ENCODE measurements at places on chromosomes 1 and 21.

DNA sequence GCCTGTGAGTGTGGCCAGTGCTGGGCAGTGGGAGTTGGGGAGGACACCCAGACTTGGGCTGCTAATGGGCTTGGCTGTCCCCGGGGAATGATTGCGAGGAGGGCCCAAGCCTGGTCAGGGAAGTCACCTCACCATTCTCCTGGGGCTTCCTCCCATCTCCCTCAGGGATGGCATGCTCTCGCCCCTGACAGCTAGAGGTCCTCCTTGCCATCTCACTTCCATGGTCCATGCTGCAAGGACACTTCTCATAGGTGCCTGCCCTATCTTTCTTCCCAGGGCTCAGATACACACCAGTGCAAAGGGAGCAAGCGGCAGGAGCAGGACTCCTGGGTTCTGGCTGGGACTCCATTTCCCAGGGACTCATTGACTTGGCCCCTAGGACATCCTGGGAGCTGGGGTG lies 4.1 kb downstream of the NTRK1 start:
- no peak for DNase-seq

GRCh38 chr1:110477041-110477440 lies 26.1 kb downstream of the PROK1 start:
- no peak for DNase-seq

GRCh38 chr1:198788561-198789064 lies 149.8 kb downstream of the PTPRC start:
- DNase-seq: peak; percentile 6

DNA sequence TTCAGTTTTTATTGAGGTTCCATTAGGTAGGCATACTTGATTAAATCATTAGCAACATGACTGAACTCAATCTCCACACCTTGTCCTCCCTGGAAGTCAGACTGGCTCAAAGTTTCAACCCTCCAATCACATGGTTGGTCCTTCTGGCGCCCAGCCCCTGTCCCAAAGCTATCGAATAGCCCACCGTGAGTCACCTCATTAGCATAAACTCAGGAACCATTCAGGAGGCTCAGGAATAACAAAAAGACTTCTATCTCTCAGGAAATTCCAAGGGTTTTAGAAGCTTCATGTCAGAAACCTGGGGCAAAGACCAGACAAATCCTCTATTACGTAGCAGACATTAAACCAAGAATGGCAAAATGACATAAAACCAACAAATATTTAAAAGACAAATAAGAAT lies 78.6 kb downstream of the RGS2 start:
- no peak for DNase-seq

DNA sequence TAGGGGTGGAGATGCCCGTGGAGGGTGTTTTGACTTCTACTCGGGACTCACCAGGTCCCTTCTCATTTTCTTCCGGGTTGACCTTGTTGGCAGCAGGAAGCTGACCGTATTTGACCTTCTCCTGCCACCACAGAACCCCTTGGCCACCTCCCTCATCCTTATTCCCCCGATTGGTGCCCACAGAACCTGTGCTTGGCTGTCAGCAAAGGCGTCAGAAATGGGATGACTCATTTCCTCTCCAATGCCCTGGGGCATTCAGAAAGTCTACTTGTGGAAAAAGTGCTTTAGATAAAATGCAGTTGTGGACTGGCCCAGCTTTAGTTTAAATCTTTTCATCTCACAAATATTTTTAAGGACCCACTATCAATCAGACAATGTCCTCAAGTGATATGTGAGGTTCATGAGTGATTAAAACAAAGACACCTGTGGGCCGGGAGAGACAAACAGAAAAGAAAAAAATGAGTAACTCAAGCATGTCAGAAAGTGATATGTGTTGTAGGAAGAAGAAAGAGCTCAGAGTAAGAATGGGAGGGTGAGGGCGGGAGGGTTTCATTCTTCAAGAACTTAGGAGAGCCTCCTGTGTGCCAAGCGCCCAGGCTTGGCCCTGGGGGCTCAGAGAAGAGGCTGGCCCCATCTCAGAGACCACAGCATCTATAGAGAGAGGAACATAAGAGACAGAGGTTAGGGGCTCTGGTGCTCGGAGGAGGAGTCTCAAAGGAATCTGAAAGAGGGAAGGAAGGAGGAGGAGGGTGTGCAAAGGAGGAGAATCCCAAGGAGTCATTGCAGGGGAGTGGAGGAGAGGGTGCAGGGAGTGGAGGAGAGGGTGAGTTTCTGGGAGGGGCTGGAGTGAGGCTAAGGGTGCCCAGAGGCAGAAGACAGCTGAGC lies 221.6 kb upstream of the VAMP3 start:
- no peak for DNase-seq

DNA sequence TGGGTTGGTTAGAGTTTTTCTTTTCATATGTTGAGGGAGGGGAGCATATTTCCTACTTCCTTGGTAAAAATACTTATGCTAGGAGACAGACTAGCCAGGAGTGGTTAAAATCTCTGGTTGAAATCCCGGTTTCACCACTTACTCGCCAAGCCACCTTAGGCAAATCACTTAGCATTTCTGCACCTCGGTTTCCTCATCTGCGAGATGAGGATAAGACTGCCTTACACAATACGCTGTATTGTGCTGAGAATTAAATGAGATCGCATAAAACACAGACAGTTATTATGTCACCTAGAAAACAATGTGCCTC lies 1.4 kb downstream of the IFFO2 start:
- DNase-seq: no peak

DNA sequence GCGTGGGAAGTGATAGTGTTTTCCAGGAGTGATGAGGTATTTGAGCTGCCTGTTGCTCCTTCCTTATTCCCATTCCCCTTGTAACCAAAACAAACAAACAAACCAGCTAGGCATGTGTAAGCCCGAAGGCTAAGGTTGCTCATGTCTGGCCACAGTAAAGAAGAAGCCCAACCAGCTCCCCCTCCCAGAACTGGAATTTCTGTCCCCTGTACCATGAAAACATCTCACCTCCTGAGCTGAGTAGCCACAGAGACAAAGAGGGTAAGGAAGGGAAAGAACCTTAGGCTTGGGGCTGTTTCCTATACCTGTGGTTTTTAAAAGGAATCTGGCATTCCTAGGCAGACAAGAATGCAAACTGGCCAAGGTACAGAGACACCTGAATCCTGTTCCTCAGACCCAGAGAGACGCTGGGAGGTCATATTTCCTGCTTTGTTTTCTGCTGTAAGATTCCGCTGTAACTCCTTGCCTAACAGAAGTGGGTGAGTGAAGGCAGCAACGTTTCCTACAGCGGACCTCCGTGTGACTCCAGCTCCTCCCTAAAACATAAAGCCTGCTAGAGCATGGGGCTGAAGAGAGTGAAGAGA lies 41.7 kb upstream of the RAB4A start:
- DNase-seq: no peak

GRCh38 chr1:58992643-58993042 lies 208.8 kb upstream of the JUN start:
- DNase-seq: no peak

- no peak for DNase-seq
These were observed 27.1 kb upstream of the LRRC38 start for GRCh38 chr1:13540866-13541265.

- DNase-seq: no peak
These were observed 30.4 kb upstream of the ZBTB21 start for GRCh38 chr21:42040411-42041180.
